ENCODE measurements at places on chromosomes 3 and 15.

- no peak for DNase-seq
Measured at GRCh38 chr3:47034868-47035489, 55.5 kb downstream of the NBEAL2 start.

DNA sequence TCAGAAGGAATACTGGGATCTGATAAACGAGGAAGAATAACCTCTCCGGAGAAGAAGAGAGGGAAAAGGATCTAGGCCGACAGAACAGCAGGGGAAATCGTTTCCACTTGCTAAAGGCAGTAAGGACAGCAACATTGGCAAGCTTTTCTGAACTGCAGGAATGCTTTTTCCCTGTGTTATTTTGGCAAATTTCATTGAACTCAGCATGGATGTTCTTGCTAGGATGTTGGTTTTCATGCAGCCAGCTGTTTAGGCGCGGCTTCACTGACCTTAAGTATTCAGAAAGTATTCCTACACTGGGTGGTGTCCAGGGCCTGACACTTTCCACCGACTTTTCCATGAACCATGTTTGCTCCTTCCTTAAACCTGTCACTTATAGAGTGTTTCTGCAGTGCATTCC is 489.7 kb downstream of the CNTN3 start:
- DNase-seq = no peak

- peak; percentile 87 for DNase-seq
Measured at GRCh38 chr3:70973558-70973957, 610.0 kb downstream of the FOXP1 start.

DNA sequence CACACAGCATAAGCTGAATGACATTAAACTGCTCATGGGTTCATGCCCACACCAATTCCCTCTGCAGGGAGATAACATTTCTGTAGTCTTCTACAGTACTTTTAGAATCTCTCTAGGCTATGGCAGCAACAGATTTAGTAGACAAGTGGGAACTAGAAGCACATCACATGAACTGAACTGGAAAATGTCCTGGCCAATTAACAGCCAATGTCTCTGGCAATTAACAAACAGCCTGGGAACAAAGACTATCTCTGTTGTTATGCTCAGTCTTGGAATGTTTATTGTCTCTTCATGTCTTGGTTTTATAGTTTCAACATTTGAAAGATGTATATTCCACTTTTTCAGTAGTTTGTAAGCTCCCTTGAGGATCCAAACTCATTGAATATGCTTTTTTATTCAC is 523.2 kb upstream of the NAALADL2 start:
- DNase-seq = no peak

GRCh38 chr3:103813955-103814354 is 1379.1 kb downstream of the ZPLD1 start:
- DNase-seq = no peak

GRCh38 chr3:52345521-52346109 is 29.5 kb downstream of the DNAH1 start:
- DNase-seq = no peak

Data from bronchial epithelial cell (primary cell).